ENCODE measurements at places on chromosomes 13 and 19. TPM values are rescaled to one million over a fixed set of nuclear protein-coding genes. Genes with fewer than 3 reads are reported as not detected.
A peak's percentile ranks its signal among the peaks of the same experiment; 100 is the strongest.

Gene COX6B1
- 408 TPM for total RNA-seq

Gene CEBPA
- total RNA-seq = 24.4 TPM

DNA sequence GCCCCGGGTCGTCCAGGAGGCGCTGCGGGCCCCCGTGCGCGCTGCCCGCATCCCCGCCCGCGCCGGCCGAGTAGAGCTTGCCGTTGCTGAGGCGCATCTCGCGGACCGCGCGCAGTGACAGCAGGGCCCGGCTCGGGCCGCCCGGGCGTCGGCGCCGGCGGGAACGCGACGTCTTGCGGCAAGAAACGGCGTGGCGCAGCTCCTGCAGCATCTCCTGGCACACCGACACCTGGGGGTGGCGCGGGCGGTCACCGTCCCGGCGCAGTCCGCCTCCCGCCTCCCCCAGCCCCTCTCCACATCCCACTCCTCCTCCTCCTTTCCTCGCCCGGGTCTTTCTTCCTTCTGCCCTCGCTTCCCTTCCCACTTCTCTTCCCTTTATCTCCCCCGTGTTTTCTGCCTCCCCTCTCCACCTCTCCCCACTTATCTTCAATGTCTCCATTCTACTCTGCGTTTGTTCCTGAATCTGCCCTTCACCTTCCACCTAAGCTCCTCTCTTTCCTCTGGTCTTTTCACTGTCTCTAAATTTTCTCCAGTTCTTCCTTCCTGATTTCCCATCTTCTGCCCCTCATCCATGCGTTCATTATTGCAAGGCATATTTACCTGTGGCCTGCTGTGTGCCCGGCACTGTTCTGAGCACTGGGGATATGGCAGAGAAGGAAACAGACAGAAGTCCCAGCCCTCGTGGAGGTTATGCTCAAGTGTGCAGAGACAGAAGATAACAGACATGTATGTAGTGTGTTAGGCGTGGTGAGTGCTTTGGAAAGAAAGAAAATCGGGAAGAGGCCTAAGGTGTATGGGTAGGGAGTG lies 5.2 kb upstream of the ATP1A3 start:
- H3K27me3 ChIP-seq = peaks cover 85% of the 10 kb centered on the region
- no peak overlapping the region for H3K27ac ChIP-seq
- peaks cover 6% of the 10 kb centered on the region for H3K4me1 ChIP-seq
- H3K4me3 ChIP-seq = peak overlapping the region; percentile 54
- no peaks in the 10 kb centered on the region for H3K36me3 ChIP-seq

- H3K36me3 ChIP-seq = no peaks in the 10 kb centered on the region
- no peak overlapping the region for H3K27ac ChIP-seq
- DNase-seq = no peak
- no peak overlapping the region for H3K4me3 ChIP-seq
- H3K27me3 ChIP-seq = no peaks in the 10 kb centered on the region
Observed at GRCh38 chr13:106680796-106681472, 113.0 kb upstream of the ARGLU1 start.

Data from type B pancreatic cell (in vitro differentiated cells).